ENCODE measurements at places on chromosomes 16 and 17.

DNA sequence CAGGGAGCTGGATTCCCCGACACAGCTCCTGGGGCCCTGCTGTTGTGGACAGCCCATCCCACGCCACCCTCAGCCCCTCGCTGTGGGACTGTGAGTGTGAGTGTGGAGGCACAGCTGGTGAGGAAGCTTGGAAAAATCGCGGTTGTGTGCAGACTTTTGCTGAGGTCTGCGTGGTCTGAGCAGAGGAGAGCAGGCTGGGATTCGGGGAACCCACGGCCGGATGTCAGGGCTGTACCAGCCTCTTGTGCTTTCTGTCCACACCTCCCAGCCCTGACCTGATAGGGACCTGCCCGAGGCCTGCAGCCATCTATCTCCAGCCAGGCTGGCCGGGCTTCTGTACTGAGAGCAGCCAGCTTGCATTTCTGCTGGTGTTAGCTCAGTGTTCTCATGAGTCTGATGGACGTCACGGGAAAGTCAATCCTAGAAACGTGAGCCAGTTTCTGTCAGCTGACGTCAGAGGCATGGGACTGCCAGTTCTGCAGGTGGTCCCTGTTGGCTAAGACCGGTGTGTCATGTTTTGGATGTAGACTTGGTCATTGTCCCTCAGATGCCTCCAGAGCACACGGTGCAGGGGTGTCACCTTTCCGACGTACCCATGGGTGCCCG is 72.8 kb upstream of the ZNF750 start:
- peak; percentile 46 for DNase-seq

DNA sequence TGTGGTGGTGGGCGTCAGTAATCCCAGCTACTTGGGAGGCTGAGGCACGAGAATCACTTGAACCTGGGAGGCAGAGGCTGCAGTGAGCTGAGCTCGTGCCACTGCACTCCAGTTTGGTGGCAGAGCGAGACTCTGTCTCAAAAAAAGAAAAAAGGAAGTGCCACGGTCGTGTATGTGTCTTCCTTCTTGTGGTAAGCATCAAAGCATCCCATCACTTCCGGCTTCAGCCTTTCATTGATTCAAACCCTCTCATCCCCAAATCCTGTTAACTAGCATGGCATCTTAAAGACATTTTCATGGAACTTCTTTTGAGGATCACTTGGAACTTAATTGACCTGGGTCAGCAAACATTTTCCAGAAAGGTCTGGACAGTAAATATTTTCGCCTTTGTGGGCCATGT is 126.2 kb downstream of the CPPED1 start:
- DNase-seq = no peak

- DNase-seq = peak; percentile 91
Observed at GRCh38 chr17:75113798-75114551, 4.2 kb downstream of the ARMC7 start.

- no peak for DNase-seq
Observed at GRCh38 chr17:75776386-75777295, 8.0 kb upstream of the UNK start.

GRCh38 chr17:50469208-50469605 is 527 bp upstream of the CHAD start:
- peak; percentile 65 for DNase-seq

DNA sequence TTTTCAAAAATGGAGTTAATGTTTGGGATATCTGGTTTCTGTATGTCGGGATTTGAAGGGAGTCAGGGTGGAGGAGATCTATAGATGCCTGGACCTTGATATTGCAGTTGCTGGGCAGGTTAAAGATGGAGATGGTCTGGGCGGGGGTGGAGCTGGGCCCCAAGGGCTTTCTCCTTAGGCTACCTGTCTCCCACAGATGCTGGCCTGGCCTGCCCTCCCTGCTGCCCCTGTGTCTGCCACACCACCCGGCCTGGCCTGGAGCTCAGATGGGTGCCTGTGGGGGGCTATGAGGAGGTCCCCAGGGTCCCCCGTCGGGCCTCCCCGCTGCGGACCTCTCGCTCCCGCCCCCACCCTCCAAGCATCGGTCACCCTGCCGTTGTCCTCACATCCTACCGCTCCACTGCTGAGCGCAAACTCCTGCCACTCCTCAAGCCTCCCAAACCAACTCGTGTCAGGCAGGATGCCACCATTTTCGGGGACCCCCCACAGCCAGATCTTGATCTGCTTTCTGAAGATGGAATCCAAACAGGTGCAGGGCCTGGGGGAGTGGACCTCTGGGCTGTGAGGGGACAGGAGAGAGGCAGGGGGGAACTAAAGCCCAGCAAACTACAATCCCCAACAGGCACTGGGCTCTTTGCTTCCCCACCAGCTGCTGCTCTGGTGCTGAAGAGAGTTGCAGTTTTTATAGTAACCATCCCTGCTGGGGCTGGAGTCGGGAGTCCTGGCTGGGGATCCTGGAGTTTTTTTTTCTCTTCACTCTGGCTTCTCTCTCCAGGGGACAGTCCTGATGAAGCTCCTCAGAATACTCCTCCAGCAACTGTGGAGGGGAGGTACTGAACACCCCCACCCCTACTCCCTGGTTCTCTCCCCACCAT is 2.9 kb downstream of the ARHGEF15 start:
- peak; percentile 39 for DNase-seq

GRCh38 chr17:17910060-17910459 is 62.1 kb downstream of the TOM1L2 start:
- DNase-seq = no peak

DNA sequence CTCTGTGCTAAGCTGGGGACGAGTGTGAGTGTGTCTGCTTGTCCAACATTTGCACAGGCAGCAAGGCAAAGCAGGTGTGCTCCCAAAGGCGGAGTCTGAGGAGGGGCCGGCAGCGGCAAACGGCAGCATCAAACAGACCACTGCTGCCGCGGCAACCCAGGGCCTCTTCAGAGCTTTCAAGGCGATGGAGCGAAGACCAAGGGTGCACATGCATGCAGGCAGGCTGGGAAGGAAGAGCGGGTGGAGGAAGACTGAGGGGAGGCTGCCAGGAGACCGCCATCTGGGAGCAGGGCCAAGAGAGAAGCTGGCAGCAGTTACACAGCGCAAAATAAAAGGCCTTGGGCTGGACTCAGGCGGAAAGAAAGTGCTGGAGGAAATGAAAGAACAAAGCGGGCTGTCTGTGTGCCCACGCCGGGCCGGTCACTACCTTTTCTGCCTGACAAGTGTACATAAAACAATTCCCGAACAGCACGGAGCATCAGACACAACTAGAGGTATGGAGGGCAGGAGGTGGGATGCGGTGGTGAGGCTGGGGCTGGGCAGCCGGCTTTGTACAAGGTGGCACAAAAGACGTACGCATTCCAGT is 8.5 kb downstream of the TIMM22 start:
- peak; percentile 76 for DNase-seq

DNA sequence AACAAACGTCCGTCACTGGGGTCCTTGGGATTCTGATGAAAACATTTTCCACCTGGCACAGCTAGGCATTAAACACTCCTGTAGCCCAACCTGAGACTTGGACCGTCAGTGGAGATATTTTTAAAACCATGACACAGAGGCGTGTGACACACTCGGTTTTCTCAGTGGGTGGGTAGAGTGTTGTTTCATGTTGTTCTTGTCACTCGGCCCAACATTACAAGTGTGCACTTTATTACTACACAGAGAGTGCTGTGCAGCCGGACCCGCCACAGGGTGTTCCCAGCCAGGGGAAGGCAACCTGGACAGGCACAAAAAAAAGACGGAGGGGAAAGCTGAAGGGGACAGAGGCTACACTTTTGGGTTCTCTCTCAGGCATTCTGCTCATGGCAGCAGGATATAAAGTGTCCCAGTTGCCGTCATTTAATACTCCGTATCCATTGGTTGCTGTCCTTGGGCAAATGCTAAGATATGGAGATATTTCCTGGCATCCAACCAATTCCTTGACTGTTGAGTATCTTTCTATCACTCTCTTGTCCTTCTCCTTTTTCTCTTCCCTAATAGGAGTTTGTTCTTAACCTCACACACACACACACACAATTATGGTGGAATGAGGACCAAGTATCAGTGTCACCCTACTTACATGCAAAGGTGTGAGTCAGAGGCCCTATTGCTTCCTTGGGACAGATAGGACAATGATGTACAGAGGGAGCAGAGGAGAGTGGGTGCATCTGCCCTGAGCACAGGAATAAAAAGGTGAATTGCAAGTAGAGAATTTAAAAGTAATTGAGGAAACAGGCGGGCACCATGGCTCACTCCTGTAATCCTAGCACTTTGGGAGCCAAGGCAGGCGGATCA is 154.1 kb upstream of the SOX9 start:
- DNase-seq = no peak

DNA sequence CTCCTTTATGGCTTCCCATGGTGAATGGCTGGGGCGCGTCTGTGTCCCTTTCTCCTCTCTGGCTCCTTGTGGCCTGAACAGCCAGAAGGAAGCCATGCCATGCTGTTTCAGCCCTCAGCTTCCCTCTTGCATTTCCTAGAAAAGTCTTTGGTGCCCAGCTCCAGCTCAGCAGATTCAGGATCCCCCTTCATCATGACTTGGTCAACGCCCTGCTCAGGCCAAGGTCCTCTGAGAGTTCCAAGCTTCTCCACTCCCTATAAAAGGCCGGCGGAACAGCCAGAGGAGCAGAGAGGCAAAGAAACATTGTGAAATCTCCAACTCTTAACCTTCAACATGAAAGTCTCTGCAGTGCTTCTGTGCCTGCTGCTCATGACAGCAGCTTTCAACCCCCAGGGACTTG is at the start of gene CCL13:
Gene CCL13, plus strand, starts transcription at position 287 of the 400 bp plus-strand sequence. Its CDS starts 47 bp downstream, at position 334.
- peak; percentile 53 for DNase-seq

- DNase-seq = no peak
Observed at GRCh38 chr16:12958366-12958765, 57.0 kb downstream of the SHISA9 start.

GRCh38 chr16:69554495-69554894 is 11.3 kb upstream of the NFAT5 start:
- no peak for DNase-seq

- DNase-seq = peak; percentile 62
Observed at GRCh38 chr17:14201021-14201987, 35.4 kb downstream of the CDRT15 start.

DNA sequence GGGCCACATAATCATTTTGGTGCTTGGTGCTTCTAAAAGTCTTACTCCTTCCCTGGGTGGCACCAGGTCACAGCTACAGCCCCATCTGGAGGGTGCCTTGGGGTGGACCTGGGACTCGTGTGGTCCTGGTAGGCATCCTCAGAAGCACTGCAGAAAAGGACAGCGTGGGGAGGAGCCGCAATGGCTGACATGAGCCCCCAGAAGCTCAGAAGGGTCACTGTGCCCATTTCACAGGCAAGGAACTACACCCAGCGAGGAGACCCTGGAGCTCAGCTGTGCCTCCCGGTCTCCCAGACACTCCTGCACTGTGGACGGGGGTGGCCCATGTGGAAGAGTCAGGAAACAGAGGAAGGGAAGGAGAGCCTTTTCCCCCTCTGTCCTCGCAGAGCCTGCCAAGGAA is 26.4 kb downstream of the C17orf100 start:
- no peak for DNase-seq

- DNase-seq = no peak
Observed at GRCh38 chr16:75593308-75593707, 27.1 kb downstream of the GABARAPL2 start.

GRCh38 chr17:6654841-6655731 is 3.5 kb downstream of the C17orf100 start:
- peak; percentile 49 for DNase-seq

GRCh38 chr16:82317411-82318167 is 147.6 kb upstream of the MPHOSPH6 start:
- no peak for DNase-seq

DNA sequence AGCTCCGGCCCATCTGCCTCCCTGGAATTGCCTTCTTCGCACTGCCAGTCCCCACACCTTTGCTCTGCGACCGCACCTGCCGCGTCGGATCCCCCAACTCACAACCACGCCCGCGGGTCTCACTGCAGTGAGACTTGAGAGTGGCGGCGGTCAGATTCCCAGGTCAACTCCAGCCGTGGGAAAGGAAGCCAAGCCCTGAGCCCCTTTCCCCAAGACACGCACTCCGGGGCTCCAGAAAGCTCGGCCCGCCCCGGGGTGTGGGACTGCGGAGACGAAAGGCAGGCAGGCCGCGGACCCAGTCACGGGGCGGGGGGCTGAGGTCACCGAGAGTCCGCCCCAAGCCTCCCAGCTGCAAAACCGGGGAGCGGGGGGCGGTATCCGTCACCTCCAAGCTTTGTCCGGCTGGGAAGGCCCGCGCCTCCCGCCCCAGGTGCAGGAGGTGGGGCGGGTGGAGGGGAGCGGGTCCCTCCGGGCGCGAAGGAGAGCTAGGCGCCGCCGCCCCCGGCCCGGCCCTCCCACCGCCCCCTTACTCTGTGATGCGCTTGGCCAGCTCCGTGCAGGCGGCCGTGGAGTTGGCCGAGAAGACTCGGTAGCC is 615 bp downstream of the PRPSAP1 start:
- DNase-seq = no peak

DNA sequence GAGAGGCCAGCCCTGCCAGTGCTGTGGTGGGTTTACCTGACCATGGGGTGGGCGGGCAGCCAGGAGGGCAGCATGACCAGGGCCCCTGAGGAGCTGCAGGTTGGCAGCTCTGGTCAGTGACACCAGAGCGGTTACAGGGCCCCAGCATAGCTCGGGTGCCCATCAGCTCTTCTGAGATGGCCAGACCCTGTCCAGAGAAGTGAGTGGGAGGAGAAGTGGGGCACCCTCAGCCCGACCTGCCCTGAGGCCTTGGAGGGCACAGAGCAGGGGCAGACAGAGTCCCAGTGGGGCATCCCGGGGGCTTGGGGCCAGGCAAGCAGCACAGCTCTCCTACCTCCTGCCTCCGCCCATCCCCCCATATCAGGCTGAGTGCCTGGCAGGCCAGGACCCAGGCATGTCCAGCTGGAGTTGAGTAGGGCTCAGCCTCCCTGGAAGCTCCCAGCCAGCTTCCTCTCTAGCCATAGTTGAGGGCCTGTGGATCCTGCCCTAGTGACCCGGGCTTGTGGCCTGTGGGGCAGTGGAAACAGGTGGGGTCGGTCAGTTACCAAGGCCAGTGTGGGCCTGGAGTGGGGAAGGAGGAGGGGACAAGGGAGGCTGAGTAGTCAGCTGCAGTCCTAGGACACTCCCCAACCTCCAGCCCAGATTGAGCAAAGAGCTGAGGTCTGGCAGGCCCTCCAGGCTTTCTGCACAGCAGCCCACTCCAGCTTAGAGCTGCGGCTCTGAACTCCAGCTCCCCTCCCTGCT is 83.5 kb downstream of the AMFR start:
- no peak for DNase-seq

GRCh38 chr16:68948230-68948910 is 105.0 kb downstream of the TANGO6 start:
- no peak for DNase-seq

GRCh38 chr17:81418710-81419318 is 23.6 kb downstream of the BAHCC1 start:
- DNase-seq = no peak

All from right cardiac atrium (tissue), 5 donors.